Right atrium auricular region (tissue), 2 donors: ENCODE measurements at places on chromosomes 11 and 22. TPM values are rescaled to one million over a fixed set of nuclear protein-coding genes. Genes with fewer than 3 reads are reported as not detected.

CRYBB1 gene
- 1.7 TPM for total RNA-seq

LTO1 gene
- 4.7 TPM for total RNA-seq

MUC5B gene
- total RNA-seq, result not detected

C11orf91 gene
- total RNA-seq, result not detected

PIWIL4 gene
- total RNA-seq, result 1.8 TPM

PDGFB gene
- total RNA-seq, result 21.9 TPM

OR8G5 gene
- total RNA-seq, result not detected

GLYAT gene
- not detected for total RNA-seq

POTEH gene
- not detected for total RNA-seq

SCUBE1 gene
- total RNA-seq, result 0.16 TPM

ALX4 gene
- not detected for total RNA-seq

TEX54 gene
- total RNA-seq, result not detected

RAB3IL1 gene
- 16.8 TPM for total RNA-seq

GGTLC2 gene
- not detected for total RNA-seq

TOB2 gene
- 55.3 TPM for total RNA-seq

MEI1 gene
- 15.5 TPM for total RNA-seq

SHISA8 gene
- 0.67 TPM for total RNA-seq

ACRV1 gene
- total RNA-seq, result not detected

LIF gene
- total RNA-seq, result 0.79 TPM

PANX3 gene
- total RNA-seq, result not detected

TTC28 gene
- total RNA-seq, result 22.3 TPM

OR51B4 gene
- total RNA-seq, result not detected

SLCO2B1 gene
- total RNA-seq, result 9.5 TPM

FAM227A gene
- total RNA-seq, result 0.70 TPM

THY1 gene
- 2.0 TPM for total RNA-seq

TSGA10IP gene
- not detected for total RNA-seq

RAB39A gene
- total RNA-seq, result 0.71 TPM

LDHAL6A gene
- not detected for total RNA-seq
